ENCODE measurements at places on chromosomes 6 and 20.
A peak's percentile ranks its signal among the peaks of the same experiment; 100 is the strongest.

GRCh38 chr6:75285283-75285639, 669 bp upstream of the TMEM30A start:
- DNase-seq, result no peak

- DNase-seq, result no peak
Measured at GRCh38 chr6:128443553-128443952, 76.8 kb downstream of the PTPRK start.

GRCh38 chr6:147961481-147962141, 381.0 kb upstream of the SASH1 start:
- DNase-seq, result no peak

GRCh38 chr6:123901436-123901835, 97.8 kb downstream of the NKAIN2 start:
- DNase-seq, result no peak

- DNase-seq, result no peak
Measured at GRCh38 chr6:10395171-10395703, 19.6 kb downstream of the TFAP2A start.

- DNase-seq, result no peak
Measured at GRCh38 chr6:27902335-27903314, 9.6 kb downstream of the OR2B2 start.

- DNase-seq, result no peak
Measured at GRCh38 chr20:57691699-57692098, 18.1 kb downstream of the PMEPA1 start.

- DNase-seq, result peak; percentile 9
Measured at GRCh38 chr6:111973118-111973761, 80.7 kb upstream of the CCN6 start.

DNA sequence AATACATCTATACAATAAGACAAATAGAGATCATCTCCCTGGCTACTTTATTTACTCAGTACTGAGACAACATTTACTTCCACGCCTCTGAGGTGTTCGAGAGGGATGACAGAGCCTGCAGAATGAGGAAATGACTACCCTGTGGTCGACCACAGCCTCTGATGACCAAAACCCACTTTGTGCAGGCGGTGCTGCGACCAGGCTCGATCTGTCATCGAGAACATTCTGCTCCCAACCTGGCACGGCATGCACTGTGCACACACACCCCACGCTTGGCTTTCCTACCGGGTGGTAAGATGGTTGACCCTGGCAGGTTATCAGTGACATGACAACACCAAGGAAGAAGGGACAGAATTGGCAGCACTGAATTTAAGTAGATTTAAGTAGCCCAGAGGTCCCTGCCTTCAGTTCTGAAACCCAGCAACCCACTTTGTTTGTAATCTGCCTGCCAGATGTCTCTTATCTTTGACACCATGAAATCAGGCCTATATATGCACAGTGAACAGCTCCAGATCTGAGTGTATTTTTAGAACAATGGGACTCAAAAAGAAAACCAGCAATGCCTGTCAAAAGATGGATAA, 42.6 kb downstream of the TTI1 start:
- DNase-seq, result no peak

- no peak for DNase-seq
Measured at GRCh38 chr6:170030821-170031471, 259.9 kb downstream of the DLL1 start.

- DNase-seq, result no peak
Measured at GRCh38 chr6:81451787-81452186, 300.7 kb downstream of the TENT5A start.

DNA sequence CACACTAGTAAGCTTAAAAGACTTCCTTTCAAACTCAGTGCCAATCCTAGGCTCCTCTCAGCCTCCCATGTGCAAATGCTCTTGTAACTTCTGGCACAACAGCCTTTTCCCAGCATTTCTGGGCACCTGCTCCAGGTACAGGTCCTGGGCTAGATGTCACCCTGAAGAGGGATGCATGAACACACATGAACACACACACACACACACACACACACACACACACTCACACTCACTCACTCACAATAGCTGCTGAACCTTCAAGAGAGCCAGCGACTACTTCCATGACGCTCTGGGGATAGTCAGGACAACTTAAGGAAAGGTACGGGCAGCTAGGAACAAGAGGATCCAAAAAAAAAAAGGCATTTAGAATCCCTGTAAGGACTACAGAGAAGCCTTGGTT, 122.8 kb downstream of the INSM1 start:
- DNase-seq, result no peak

DNA sequence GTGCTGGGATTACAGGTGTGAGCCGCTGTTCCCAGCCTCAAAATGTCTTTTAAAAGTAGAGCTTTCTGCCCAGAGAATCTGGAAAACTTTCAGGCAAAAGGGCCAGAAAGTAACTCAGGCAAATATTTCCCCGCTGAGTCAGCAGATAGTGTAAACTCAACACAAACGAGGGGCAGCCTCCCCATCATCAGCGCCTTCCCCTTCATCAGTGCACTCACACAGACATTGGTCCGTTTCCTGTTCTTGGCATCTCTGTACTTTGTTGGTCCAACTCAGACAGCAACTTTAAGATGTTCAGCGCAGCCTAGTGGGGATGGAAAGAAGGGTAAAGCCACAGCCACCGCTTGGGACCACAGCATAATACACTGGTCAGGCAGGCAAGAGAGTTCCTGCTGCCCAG, 69.5 kb downstream of the CSE1L start:
- no peak for DNase-seq

- DNase-seq, result no peak
Measured at GRCh38 chr6:3516092-3516491, 59.2 kb upstream of the SLC22A23 start.

DNA sequence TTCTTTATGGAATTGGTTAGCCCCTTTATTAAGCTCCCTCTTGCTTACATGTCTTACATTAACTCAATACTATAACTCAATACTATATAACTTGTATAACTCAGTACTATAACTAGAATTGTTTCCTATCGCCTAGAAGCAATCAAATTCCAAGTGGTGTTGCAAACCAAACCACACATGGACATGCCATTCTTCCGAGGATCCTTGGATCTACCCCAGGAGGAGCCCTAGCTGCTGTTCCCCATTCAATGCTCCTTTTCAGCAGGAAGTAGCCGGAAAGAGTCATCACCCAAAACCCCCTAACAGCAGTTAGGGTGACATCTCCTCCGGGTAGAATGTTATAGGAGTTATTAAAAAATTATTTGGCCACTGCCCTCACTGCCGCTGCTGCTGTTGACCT, 40.5 kb downstream of the PLN start:
- no peak for DNase-seq

DNA sequence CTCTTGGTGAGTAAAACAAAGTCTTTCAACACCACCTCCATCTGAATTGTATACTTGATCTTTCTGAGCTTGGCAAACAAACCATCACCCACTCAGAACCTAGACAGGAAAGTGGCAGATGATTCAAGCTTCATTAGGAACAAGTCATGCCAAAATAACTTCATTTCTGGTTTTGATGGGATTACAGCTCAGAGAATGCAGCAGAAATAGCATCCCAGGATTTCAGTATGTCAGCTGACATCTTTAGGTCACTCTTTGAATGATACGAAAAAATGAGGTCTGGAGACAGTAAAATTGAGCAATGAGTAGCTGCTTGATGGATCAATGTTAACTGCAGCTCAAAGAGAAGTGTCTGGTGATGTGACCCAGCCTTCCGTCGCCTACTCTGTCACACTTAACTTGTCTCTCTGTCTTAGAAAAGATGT, 92.4 kb downstream of the GJA10 start:
- no peak for DNase-seq

DNA sequence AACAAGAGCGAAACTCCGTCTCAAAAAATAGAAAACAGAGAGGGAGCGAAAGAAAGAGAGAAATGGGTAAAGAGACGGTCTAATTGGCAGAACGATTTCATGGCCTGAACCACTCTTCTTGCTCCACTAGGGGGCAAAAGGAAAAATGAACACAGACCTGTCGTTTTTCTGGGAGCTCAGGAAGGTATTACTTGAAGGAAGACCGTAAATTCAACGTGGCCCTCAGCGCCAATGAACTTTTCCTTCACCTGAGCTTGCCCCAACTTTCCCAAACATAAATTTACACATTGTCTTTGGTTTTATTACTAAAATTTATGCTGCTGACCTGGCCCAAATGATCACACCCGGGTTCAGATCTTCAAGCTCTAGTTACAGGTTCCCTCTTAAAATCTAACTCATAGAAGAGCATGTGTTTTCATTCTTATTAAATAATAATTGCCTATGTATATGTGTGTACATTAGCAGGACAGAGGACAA, 67.3 kb downstream of the ATP9A start:
- DNase-seq, result no peak

GRCh38 chr20:62285722-62286121, 17.1 kb upstream of the ADRM1 start:
- no peak for DNase-seq

- DNase-seq, result no peak
Measured at GRCh38 chr6:150377211-150377781, 8.5 kb downstream of the IYD start.

DNA sequence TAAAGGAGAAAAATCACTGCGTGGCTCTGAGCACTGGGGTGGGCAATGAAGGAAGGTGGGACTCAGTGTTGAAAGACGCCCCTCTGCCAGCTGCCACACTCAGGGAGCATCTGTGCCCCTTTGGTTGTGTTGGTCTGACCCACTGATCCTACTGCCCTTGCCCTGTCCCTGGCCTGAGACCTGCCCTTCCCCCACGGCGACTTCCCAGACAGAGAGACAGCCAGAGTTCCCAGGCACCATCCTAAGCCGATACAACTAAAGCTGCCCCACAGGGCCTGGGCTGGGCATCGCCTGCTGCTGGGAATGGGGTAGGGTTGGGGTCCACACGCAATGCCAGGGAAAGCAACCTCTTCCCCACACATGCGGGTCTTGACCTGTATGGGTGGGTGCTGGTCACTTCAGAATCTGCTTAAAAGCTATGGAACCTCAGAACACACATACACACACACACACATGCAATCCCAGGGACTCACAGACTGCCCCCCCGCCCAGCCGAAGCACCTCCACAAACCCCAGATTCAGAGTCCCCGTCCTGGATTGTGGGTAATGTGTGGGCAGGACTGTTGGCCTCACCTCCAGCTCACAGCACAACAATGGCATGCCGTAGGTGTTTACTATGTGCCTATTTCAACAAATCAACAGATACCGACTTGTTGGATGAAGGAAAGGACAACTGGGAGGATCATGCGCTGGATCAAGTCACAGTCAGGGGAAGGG, 10.9 kb upstream of the SPDEF start:
- no peak for DNase-seq

DNA sequence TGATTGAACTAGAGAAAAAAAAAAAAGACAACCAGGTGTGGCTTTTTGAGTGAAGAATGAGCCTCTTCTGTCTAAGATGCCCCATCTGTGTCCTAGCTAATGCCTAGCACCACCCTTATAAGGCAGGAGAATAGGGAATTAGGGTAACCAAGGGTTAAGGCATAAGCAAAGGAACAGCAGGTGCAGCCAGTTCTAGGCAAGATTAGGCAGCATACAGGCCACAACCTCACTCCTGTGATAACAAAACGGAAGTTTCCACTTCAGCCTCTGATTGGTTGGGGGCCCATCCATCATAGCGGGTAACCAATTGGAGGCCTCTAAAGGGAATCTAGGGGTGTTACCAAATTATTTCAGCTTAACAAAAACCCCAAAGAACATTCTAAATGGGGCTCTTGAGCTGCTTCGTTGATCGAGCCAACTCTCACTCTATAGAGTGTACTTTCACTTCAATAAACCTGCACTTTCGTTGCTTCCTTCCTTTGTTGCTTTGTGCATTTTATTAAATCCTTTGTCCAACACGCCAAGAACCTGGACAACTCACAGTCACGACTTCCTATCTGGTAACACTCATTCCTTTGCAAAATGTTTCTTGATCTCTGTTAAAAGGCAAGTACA, 61.9 kb upstream of the TAGAP start:
- no peak for DNase-seq

DNA sequence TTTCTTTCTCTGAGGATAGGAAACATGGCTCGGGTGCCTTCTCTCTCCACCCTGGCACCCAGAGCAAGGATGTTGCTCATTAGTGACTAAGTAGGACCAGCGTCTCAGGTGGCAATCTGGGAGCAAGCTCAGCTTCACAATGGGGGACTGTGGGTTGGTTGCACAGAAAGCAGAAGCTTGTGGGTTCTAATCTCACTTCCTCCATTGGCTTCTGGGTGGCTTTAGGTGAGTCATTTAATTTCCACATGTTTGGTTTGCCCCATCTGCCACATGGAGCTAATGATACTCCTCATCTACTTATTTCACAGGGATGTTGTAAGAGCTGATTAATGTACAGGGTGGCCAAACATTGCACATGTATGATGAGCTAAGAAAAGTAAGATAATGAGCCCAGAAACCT, 54.8 kb upstream of the AKIRIN2 start:
- no peak for DNase-seq

GRCh38 chr6:56963043-56963442, 8.1 kb downstream of the BEND6 start:
- DNase-seq, result no peak

DNA sequence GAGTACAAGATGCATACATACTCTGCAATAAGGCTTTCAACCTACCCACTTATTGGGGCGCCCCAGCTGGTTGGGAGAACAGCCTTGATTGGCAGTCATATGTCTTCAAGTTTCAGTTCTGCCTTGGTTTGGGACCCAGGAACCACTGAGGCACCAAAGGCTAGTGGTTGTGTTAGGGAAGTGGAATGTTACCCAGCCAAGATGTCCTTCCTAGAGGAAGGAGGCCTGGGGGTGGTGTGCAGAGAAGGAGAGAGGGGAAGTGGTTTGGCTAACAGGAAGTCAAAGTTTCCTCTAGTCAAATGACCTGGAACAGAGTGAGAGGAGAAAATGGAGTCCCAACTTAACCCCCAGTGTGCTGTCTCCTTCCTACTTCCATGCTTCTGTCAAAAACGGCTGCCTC, 59.4 kb downstream of the CD164 start:
- DNase-seq, result no peak

DNA sequence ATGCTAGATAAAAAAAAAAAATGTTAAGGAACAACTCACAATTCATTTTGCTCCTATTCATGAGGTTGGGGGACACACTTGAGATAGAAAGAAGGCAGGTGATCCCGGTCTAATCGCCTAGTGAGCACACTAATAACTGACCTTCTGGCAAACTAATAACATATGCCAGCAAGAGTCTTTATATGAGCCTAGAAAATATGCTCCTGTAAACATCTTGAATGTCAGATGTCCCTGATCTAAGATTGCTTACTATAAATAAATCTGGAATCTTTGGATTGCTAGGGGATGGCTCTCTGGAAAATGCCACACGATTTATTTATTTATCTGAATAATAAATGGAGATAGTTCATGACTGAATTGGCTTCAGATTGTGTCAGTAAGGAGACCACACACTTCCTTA, 821.9 kb downstream of the GRIK2 start:
- no peak for DNase-seq
